Cerebellar nuclear complex (tissue), 1 donor: ENCODE measurements at places on chromosomes 13 and 19.

- DNase-seq, result no peak
Measured at GRCh38 chr19:56720281-56720680, 48.7 kb upstream of the ZNF835 start.

DNA sequence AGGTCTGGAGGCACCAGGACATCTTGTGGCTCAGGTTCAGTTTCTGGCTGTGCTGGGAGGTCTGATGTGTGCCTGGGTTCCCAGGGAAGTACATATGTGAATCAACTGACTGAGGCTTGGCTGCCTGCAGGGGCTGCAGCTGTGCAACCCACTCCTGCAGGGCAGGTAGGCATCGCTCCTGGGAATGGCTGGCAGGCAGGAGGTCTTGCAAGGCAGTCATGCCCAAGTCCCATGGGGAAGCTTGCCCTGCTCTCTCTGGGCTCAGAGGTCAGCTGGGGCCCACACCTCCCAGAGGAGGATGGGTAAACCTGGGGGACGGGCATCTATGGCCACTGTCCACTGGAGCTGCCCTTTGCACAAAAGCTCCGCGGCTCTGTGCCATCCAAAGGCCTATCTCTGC, 1141.8 kb downstream of the SLITRK1 start:
- no peak for DNase-seq

GRCh38 chr19:6610934-6611852, 20.2 kb upstream of the CD70 start:
- no peak for DNase-seq

DNA sequence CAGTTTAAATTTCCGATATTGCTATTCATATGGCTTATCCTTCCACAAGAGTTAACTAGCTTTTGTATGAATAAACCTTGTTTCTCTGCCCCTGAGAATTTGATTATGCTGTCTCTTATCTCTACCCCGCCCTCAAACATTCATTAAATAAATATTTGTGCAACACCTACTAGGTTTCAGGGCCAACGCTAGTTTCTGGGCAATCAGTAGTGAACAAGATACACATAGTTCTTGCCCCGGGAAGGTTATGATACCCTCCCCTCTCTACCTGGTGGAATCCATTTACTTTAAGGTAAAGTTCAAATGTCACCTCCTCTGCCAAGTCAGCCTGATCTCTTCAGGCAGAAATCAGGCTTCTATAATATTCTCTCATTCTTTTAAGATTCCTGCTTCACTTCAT, 16.6 kb upstream of the USP12 start:
- no peak for DNase-seq
